Globus pallidus (tissue), 1 donor: ENCODE measurements at places on chromosomes 3 and 15.

- DNase-seq = no peak
Observed at GRCh38 chr3:197518881-197519421, 36.8 kb downstream of the BDH1 start.

DNA sequence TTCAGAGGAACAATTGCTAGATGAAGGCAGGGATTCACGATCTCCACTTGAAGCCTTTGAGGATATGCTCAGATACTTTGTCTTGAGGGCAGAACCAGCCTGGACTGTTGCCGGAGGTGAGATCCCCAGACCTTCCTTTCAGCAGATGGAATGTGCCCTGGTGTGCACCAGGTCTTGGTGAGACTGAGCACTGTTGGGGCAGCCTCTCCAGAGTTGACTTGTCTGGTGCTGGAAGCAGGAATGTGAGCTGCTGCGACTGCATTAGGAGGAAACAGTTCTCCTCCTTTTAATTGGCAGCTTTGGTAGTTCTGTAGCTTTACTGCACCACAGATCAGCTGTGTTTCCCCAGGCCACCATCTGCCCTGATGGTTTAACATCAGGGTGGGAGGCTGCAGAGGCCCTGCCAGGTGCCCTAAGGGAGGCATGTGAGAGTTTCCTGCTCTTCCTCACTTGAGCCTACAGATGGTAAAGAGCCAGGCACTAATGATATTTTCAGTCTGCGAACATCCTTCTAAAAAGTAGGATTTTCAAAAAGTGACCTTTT, 58.5 kb downstream of the CTDSPL start:
- DNase-seq = no peak

DNA sequence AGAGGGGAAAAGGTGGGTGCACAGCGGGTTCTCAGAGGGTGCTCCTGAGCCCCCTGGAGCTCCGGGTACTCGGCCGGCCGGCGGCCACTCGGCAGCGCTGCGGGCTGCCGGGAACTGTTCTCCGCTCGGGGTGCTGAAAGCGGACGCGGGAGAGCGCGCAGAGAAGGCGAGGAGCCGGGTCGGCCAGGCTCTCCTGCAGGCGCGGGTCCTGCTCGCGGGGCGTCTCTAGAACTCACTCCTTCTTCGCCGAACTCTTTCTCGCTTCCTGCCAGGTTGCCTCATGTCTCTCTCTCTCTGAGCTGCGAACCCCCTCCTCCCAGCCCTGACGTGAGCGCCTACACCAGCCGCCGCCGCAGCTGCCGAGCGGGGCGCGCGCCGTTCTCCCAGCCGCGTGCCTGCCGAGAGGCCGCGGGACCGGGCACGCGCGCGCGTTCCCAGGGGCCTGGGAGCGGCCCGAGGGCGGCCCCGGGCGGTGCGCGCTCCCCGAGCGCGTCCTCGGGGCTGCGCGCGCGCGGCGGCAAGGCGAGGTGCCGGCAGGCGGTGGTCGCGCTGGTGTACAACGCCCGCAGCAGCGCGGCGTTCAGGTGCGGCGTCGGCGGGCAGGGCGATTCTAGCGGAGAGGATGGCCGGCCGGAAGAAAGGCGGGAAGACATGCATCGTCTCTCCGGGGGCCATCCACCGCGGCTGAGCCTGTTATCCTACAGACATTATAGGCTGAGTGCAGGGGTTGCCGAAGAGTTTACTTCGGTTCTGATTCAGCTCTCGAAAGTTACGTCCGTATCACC, at the start of gene PEX5L:
Gene PEX5L, minus strand, starts transcription at position 267 of the 785 bp plus-strand sequence. CDS start 338 bp downstream, outside the sequence.
- peak; percentile 81 for DNase-seq

GRCh38 chr15:87628311-87628710, 628.2 kb downstream of the NTRK3 start:
- DNase-seq = no peak

- DNase-seq = no peak
Observed at GRCh38 chr3:23711916-23712494, 93.8 kb upstream of the UBE2E1 start.

DNA sequence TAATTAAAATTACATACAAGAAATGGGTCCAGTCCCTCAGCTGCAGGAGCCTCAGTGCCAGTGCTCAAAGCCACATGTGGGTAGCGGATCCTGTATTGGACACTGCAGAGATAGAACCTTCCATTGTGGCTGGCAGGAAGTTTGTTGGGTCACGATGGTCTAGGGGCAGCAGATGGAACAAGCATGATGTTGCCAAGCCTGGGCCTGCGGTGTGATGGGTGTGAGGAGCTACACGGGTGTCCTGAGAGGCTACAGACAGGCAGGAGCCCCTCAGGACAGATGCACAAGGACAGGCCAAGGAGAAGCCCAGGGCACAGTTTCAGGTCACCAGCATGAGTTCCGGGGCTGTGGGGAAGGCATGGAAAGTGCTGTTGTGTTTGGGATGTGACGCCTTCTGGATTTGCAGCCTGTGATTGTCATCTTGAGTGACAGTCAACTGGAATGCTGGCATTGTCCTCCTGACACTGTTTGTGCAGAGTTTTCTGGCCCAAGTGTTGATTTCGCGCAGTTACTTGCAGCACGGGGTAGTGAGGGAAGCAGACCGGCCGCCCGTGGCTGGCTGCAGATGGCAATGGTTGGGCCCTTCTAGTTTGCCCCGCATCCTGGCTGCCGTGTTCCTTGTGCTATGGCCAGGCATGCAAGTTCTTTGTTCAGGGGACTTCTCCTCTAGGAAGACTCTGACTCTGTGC, 177.1 kb downstream of the NSMCE3 start:
- DNase-seq = peak; percentile 61

- DNase-seq = no peak
Observed at GRCh38 chr15:58260205-58260724, 122.1 kb downstream of the AQP9 start.

DNA sequence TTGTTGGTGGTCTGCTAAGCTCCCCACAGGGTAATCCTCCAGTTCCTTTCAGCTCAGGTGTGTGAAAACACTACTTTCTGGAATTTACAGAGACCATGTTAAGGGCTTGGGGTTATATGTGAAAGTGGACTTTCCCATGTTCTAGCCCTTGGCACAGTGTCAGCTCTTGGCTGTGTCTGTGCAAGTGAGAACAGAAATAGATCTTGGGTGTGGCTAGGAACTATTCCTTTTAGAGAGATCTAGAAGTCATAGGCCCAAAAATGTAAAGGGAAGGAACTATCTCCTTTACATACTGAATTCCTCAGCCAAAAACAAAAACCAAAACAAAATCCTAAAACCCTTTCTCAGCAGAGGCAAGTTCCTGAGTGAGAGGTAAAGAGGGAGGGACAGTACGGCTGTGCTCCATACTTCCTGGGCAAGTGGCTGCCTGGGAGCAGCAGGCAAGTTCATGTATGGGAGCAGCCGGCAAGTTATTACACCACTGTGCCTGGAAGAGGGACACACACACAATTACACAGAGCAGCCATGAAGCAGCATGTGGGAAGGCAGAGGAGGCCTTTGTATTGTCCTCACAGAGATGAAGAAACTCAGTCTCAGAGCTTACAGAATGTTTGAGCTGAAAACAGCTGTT, 19.9 kb upstream of the C3orf62 start:
- no peak for DNase-seq

GRCh38 chr3:53516339-53516738, 21.9 kb downstream of the CACNA1D start:
- peak; percentile 57 for DNase-seq

DNA sequence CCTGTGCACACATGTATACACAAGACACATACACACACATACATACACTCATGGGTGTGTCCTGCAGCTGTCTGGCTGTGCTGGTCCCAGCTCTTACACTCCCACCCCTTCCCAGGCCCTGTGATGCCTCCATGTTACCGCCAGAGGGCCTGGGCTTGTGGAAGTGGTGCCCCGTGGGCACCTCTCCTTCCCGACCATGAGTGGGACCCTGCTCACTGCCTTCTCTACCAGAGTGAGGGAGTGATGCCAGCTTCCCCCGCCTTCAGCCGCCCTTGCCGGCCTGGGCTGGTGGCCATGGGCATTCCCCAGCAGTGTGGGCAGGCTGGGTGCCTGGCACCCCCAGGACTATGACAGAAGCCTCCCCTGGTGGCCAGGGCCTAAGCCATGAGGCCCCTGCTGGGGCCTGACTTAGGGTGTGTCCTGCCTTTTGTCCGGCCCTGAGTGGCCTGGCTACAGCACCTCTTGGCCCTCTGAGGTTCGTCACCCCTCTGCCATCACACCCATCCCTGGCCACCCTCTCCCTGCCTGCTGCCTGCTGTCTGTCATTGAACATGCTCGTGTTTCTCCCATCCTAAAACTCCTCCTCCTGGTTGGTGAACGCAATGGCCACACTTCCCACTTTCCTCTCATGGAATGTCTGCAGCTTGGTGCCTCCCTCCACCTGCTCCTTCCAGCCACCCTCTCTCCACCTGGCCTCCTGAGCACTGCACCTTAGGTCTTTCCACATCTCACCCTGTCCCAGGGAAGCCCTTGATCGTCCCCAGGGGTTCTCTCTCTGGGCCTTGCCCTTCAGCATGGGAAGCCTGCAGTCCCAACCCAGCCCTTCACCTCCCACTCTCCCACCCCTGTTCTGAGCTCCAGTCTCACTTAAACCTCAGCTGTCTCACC, 14.6 kb downstream of the HDAC11 start:
- peak; percentile 93 for DNase-seq

DNA sequence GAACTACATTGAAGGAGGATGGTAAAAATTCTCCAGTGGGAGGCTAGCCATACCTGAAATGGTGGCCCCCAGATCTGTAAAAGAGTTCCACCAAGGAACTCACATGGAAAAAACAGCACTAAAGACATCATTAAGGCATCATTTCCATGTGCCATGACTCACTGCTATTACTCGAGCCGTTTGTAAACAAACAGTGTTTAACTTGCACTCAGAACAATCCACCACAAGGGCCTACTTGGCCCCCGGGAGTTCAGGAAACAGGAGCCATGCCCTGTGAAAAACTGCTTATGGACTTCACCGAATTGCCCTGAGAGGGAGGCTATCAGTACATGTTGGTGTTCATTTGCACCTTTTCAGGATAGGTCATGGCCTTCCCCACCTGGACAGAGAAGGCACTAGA, 18.2 kb downstream of the CCR4 start:
- DNase-seq = no peak

- peak; percentile 20 for DNase-seq
Observed at GRCh38 chr3:157447026-157447694, 10.5 kb downstream of the PTX3 start.

DNA sequence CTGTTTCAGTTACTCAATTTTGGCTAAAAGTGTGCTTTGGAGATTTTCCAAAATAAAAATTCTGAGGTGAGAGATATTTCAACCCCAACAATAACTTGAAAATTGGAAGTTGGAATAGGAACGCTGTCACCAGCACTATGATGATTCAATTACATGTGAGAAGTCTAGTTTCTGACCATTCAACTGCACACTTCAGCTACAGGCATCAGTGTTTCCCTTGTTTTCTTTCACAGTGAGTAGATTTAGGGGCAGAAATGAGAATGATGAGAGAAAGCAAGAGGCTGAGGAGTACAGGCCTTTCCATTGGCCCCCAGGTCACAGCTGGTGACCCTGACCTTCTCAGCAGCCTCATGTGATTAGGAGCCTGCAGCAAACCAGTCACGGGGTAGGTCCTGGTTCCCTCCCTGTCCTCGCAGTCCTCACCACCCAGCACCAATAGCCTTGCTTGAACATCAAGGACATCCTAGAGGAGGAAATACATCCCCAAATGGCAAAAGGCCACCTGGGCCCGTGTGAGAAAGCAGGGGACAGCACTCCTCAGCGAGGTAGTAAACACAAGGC, 10.0 kb upstream of the FILIP1L start:
- no peak for DNase-seq

DNA sequence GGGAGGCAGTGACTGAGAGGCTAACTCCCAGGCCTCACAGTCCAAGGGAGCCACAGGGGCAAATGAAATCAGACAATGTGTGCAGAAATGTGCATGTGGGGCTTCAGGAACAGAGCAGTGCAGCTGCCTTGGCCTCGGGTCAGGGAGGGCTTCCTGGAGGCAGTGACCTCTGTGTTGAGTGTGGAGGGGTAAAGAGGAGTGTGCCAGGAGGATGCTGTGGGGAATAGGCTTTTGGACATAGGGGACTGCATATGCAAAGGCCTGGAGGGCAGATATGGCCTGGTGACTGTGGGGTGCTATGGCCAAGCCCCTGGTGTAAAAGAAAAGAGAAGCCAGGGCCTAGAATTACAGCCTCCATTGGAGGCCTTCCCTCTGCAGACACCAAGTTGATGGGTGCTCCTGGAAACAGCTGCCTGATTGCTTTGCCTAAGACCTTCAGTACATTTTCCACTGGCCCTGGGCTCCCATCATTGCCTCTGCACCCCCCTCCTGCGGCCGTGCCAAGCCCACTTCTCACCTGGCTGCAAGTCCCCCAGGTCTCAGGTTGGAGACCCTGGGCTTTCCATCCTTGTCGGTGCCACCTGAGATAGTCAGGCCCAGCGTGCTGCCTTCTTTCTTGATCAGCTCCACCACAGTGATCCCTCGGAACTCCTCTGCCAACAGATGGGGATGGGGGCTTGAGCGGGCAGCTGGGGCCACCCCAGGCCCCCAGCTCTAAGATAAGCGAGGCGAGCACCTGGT, 15.1 kb downstream of the GRIP2 start:
- DNase-seq = no peak

DNA sequence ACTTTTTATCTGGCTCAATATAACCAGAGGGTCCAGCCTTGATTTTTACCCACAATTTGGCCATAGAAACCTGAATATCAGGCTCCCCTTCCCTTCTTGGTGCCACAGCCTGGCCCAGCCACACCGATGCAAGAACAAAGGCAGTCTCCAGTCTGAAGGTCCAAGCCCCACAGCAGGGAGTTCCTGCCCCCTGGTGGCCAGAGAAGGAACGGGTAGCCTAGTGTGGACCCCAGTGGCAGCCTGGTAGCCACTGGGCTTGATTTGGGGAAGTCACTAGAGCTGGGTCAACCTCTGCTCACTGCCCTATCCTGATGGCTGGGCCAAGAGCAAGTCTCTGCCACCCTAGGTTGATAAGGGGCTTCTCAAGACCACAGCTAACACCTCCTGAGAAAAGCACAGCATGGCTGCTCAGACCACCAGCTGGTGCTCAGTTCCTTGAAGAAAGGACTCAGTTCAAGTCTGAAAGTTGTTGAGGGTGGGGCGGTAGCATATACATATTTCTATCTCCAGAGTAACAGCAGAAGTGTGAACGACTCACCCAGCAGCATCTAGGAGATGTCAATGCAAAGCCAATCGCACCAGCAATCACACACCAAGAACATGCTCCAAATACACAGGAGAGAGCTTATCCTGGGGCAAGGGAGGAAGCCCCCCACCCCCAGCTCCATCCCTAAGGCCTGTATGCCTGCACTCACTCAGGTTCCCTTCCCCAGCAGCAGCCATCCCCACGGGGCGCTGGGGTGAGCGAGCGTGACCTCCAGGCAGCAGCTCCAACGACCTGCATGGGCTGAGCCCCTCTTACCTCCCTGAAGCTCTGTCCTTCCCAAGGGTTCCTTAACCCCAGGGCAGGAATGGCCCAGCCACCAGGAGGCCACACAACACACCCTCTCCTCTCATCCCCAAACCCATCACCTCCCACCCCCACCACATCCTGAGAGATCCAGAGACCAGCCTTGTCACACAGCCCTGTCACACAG, 7.6 kb downstream of the PFKFB4 start:
- DNase-seq = peak; percentile 84
